ENCODE measurements at places on chromosomes 5 and 9.

DNA sequence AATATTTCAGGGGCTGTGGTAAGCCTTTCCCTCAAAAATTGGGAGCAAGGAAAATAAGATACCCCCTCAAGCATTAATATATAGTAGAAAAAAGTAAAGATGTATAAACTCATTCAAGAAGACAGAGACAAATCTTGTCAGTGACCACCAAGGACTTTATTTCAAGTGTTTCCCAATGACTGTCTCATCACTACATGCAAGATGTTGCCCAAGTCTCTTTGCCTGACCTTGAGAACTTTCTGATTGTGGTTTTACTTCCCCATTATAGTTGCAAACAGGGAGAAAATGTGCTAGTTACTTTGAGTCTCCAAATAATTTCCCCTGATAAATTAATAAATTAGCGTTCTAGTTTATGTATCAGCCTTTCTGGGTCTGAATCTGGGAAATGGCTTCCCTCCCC, 4.0 kb upstream of the SLC46A2 start:
- no peak for DNase-seq

GRCh38 chr9:123354806-123355508, 1.0 kb upstream of the CRB2 start:
- no peak for DNase-seq

DNA sequence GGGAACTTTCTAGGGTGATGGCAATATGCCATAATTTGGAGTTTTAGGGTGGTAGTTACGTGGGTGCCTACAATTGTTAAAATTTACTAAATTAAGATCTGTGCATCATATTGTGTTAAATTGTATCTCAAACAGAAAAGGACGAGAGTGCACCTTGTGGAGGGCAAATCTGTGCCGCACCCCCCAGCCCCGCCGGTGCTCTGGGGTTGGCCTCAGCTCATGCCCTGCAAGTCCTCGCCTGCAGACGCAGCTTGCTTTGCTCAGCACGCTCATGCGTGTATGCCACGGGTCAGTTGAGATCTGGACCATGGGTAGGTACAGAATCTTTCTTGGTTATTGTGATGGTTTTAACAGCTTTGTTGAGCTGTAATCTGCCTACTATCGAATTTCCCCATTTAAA, 33.7 kb upstream of the FCN1 start:
- DNase-seq: no peak

DNA sequence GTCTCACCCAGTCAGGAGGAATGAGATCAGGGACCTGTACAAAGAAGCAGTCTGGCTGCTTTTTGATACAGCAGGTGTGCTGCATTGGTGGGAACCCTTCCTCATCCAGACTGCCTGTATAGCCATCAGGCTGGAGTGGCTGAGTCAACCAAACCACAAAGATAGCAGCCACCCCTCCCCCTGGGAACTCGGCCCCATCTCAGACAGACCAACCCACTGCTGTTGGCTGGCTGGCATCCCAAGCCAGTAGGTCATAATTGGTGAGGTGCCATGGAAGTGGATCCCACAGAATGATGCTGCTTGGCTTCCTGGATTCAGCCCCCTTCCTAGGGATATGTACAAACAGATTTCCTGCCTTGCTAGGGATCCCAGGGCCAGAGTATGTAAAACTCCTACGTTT, 60.9 kb downstream of the YTHDC2 start:
- peak; percentile 28 for DNase-seq

DNA sequence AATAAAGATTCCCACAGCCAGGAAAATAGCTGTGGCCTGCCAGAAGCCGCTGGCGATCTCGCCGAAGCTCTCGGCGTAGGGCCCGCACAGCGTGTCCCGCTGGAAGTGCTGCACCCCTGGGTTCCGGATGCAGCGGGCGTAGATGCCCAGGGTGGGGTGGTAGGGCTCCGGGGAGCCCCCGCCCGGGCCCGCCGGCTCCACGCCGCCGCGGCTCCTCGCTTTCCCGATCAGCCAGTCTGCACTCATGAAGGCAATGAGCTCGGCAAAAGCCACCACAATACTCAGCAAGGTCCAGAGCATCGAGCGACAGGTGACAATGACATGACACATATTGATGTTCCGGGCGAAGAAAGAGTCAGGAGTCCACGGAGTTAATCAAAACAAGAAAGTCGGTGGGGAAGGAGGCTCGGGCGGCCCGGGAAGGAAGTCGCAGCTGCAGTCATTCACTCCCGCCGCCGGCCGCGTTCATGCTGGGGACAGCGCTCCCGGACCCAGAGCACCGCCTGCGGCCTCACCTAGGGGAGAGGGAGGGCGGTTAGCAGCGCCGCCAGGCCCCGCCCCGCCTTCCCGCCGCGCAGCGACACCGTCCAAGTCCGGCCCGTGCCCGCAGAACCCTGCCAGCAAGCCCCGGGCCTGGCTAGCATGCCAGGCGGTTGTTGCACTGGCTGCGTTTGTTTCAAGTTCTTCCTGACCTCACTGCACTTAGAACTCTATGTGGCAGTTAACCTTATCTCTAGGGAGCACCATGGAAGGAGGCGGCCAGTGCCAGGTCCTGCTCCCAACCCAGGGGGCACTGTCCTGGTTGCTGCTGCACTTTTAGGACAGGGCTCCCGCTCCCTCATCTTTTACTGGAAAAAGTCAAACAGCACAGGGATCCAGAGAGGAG, 138.4 kb downstream of the LHFPL2 start:
- peak; percentile 71 for DNase-seq

DNA sequence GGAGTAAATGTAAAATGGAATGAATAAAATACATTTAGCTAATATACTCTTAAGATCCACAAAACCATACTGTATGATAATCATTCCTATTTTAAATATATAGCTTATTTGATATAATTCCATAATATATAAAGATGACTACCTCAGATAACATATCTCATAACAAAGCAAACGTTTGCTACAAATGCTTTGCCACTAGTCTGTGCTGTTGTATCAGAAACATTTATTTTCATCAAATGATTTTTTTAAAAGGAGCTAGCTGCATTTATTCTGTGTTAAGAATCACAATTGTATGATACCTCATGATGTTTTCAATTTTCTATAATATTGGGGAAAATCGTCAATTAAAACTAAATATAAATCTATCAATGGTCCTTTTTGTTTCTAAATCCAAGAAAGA, 567.2 kb downstream of the PTPRD start:
- DNase-seq: peak; percentile 100

- DNase-seq: no peak
Observed at GRCh38 chr5:137146402-137146890, 352.7 kb downstream of the SPOCK1 start.

DNA sequence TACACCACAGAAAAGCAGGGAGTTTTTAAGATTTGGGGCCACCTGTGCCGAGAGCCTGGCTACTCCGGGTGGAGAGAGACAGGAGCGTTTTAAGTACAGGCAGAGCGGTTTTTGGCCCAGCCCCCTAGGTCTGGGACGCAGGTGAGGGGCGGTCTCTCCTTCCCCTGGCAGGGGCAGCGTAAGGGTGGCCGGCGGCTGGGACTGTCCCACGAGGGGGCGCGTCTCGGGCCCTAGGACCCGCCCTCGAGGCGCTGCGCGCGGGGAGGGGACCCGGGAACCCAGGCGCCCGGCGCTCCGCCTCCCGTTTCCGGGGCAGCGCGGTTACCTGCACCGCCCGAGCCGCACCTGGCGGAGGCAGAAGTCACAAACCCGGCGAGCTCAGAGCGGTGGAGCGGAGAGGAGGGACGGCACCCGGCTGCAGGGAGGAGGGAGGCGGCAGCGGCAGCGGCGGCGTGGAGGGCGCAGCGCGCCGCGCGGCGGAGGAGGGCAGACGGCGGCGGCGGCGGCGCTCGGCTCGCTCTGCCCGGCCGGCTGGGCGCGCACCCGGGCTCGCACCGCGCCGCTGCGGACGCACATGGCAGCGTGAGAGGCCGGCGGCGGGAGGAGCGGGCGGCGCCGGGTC, at the start of gene WWC1:
WWC1 (plus strand) TSS at position 304 of the 622 bp plus-strand sequence. CDS start 508 bp downstream, outside the sequence.
- no peak for DNase-seq

- DNase-seq: no peak
Observed at GRCh38 chr9:130022566-130023143, 20.3 kb downstream of the FNBP1 start.

DNA sequence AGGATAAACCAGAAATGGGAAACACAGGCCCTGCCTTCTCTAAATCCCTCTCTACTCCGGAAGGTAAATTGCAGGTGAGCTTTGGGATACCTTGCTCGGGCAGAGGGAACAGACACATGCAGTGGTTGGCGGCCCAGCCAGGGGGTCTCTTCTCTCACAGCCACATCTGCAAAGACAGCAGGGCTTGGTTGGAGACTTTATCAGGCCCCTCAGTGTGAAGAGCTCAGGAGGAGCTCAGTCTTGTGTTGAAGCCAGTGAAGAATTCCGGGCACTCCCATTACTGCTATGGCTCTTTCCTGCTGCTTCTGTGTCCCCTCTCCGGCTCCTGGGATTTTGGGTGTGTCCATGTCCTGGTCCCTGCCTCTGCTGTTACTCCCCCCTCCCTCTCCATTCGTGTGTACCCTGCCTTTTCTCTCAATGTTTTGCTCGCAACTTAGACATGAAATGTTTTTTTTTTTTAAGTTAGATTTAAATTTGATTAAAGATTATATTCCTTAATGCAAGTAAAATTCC, 99.8 kb downstream of the TRIO start:
- no peak for DNase-seq

GRCh38 chr9:17057729-17058128, 77.1 kb upstream of the CNTLN start:
- DNase-seq: no peak

GRCh38 chr9:87694236-87694755, 31.6 kb upstream of the CTSL start:
- DNase-seq: no peak

DNA sequence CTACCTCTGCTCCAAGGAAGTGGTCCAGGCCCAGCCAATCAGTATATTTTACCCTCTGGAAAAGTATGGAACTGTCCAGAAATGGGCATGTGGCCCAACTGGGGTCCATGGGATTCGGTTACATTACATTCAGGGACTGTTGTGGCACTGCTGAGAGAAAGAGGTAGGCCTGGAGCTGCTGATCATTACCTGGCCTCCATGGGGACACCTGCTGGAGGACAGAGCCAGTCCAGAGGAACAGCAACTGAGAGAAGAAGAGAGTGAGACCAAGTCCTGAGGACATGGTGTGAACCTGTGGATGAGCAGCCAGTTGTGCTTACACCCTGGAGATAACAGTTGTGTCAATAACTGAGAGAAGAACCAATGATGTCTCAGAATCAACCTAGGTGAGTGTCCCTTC, 48.2 kb downstream of the HMHB1 start:
- no peak for DNase-seq

All from OCI-M1 (cell line).